ENCODE measurements at places on chromosomes 1 and 21.
A peak's percentile ranks its signal among the peaks of the same experiment; 100 is the strongest.

DNA sequence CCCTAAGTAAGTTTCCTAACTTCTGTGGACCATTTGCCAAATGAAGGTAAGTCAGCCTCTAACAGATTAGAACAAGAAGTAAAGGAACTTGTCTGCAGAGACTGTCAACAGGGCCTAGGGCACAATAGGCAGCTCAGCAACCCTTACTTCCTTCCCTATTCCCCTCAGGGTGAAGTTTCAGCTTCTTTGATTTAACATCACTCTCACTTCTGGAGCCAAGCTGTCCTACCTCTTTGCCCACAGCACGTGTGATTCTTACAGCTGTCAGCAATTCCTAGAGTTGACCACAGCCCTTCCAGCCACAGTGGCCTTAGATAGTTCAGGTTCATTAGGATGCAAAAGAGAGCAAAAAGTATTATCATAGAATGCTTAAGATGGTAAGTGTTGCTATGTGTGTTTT lies 7.6 kb upstream of the EIF4G3 start:
- no peak for DNase-seq

GRCh38 chr1:193592317-193592716 lies 405.9 kb upstream of the B3GALT2 start:
- no peak for DNase-seq

GRCh38 chr1:171736196-171736595 lies 5.7 kb downstream of the VAMP4 start:
- no peak for DNase-seq

DNA sequence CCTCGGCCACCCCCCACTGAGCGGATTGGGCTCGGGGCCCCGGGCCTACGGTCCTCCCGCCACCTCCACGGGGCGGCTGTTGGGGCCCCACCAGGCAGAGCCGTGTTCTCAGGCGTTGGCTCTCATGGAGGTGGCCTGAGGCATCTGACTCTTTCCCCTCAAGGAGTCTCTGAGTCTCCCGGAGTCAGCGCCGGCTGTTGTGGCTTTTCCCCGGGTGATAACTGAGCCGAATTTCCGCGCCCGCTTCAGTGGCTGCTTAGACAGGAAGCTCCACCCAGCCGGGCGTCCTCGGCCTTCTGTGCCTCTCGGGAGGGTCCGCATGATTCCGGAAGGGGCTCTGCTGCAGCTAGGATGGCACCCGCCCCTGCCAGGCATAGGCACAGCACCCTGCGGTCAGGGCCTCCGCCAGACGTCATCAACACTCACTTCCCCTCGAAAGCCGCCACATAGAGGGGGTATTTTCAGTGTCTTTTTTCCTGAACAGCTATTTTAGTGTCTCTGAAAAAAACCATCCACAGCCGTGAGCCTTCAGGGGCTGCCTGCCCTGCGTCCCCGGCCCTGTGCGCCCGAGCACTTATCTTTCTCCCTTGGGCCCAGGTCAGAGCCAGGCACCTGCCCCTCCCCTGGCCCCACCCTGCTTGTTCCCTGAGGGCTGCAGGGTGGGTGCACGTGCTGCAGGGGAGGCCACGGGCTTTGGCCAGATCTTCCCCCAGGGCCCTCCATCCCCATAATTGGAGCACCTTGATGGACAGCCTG lies 72.9 kb downstream of the SKI start:
- no peak for DNase-seq

DNA sequence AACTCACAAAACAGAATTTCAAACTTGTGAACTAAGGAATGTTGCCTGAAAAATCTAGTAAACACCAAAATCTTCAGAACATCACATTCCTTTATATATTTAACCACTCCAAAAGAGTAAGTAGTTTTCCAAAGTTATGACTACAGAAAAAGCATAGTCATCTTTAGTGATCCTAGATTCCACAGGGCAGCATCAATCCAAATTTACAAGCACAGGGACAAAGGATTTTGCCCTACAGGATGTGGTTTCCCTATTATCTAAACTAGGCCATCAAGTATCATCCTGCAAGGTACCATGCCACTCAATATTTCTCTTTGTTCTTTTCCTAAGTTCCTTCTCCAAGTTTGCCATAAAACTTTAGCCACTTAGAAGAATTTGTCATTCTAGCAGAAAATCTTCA lies 33.0 kb downstream of the COP1 start:
- no peak for DNase-seq

DNA sequence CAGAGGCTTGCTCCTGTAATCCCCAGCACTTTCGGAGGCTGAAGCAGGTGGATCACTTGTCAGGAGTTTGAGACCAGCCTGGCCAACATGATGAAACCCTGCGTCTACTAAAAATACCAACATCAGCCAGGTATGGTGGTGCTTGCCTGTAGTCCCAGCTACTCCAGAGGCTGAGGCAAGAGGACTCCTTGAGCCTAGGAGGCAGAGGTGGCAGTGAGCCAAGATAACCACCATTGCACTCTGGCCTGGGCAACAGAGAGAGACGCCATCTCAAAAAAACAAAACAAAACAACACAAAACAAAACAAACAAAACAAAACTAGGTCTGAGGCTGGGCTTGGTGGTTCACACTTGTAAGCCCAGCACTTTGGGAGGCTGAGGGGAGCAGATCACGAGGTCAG lies 38.7 kb upstream of the RAP1GAP start:
- no peak for DNase-seq

- DNase-seq = no peak
Measured at GRCh38 chr1:200379432-200379757, 30.4 kb downstream of the ZNF281 start.

DNA sequence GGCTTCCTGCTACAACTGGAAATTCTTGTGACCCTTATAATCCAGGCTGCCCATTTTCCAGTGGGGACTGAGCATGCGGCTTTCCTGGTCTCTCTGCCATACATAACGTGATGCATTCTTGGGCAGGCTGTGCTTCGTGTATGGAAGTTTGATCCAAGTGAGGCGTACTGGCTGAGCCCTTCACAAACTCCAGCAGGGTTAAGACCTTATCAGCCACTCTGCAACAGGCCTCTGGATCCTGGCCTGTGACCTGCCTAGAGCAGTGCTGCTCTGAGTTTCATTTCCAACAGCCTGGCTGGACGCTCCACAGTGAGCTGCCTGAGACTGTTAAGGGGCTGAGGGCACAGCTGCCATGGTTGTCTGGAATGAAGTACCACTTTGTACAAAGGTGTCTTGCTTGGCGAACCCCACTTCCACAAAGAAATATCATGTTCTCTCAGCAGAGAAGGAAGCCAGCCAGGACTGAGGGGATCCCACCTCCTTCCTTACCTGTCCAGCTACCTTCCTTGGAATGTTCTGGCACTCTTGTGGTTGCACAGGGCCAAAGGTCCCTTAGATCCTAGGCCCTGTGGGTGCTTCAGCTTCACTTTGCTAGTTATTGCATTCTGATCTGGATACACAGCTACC lies 28.5 kb upstream of the XPR1 start:
- no peak for DNase-seq

DNA sequence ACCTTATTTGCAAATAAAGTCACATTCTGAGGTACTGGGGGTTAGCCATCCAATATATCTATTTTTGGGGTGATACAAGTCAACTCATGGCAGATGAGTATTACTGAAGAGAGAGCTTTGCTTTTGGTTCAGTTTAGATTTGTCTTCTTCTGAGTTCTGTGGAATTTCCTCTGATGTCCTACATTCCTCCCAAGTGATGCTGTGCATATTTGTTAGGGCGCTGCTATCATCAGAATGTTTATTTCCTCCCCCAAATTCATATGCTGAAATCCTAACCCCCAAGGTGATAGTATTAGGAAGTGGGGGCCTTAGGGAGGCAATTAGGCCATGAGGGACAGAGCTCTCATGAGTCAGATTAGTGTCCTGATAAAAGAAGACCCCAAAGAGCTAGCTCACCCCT lies 96.2 kb upstream of the WLS start:
- no peak for DNase-seq

- peak; percentile 46 for DNase-seq
Measured at GRCh38 chr21:32021319-32021994, 148.6 kb downstream of the HUNK start.

DNA sequence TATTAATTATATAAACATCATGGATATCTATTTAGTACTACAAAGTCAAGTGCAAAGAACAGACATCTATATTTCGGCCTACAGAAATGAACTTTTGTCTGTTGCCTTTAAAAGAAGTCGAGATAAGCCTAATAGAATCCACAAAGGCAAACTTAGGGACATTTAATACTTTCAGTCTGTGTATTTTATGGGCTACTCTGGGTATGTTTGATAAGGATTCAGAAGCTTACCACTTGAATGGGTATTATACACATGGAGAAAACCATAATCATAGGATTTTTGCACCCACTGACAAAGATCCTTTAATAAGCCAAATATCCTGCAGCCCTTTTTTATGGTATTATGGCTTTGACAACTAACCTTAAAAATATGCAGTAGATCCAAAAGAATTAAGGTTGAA lies 224.8 kb downstream of the LMO4 start:
- DNase-seq = no peak
